ENCODE measurements at places on chromosomes 5 and 9.

GRCh38 chr5:74934949-74935751 lies 69.0 kb upstream of the FAM169A start:
- DNase-seq: no peak

GRCh38 chr5:77893225-77893860 lies 117.2 kb upstream of the TBCA start:
- DNase-seq: no peak

- DNase-seq: no peak
Observed at GRCh38 chr5:74082512-74083055, 456.6 kb downstream of the ARHGEF28 start.

DNA sequence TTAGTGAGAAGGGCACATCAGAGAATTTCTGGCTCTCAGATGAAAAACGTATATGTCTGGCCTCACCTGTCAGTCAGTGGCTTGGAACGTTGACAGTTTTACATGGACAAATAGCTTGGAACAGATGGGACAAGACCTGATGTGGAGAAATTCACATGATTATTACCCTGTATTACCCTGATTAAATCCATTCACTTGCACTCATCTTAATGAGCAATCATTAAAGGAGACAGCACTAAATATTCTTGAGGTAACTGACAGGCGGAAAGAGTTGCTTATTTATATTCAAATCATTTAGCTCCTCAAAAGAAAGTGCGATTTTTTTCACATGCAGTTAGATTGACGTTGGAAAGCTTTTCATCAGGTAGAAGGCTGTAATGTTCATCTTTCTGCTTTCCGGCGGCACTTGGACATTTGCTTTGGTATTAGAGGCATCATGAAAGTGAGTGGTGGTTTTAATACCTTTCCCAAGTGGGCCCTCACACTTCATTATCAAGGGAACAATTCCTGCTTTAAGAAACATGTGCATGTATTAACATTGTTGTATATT lies 11.7 kb upstream of the TAS2R1 start:
- no peak for DNase-seq

GRCh38 chr5:150052956-150053712 lies 33.2 kb downstream of the CSF1R start:
- no peak for DNase-seq

DNA sequence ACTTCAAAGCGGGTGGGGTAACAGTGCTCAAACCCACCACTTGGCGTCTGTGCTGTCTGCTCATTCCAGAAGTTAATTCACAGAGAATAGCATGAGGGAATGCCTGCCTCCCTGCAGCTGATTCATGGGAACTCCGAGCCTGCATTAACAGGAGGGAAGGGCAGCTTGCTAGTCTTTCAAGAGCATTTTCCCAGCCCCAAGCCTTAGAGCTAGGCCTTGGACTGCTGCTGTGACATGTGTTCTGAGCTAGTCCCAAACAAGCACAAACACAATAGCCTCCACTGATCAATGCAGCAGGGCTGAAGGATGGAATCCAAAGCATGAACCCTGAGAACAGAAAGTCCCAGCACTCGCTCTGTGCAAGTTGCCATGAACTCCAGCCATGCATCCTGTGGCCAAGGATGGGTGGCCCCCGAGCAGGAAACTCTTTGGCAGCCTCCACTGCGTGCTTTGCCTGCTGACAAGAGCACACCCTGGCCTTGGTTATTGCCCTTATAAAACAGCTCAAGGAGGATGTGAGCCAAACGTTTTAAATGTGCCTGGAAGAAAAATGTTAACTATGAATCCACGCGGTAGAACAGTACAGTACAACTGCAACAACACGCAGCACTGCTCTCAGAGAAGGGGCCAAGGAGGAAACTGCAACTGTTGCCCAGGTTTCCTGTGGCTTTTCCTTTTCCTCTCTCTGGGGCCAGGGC lies 653.1 kb upstream of the KLF4 start:
- DNase-seq: no peak

DNA sequence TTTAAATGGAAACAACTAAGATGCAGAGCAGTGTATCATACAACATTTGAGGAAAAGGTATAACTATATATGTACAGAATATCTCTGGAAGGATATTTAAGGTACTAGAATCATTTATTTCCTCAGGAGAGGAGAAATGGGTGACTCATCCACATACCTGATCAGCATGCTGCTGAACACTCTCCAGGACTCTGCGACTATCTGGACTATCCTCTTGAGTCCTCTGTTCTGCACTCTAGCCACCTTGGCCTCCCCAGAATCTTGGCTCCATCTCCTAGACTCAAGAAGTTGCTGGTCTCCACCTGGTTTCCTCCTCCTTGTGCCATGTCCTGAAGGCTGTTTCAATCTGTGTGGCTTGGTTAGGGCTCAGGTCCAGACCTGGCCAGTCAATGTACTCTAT lies 8.8 kb upstream of the PRDM6 start:
- DNase-seq: no peak

DNA sequence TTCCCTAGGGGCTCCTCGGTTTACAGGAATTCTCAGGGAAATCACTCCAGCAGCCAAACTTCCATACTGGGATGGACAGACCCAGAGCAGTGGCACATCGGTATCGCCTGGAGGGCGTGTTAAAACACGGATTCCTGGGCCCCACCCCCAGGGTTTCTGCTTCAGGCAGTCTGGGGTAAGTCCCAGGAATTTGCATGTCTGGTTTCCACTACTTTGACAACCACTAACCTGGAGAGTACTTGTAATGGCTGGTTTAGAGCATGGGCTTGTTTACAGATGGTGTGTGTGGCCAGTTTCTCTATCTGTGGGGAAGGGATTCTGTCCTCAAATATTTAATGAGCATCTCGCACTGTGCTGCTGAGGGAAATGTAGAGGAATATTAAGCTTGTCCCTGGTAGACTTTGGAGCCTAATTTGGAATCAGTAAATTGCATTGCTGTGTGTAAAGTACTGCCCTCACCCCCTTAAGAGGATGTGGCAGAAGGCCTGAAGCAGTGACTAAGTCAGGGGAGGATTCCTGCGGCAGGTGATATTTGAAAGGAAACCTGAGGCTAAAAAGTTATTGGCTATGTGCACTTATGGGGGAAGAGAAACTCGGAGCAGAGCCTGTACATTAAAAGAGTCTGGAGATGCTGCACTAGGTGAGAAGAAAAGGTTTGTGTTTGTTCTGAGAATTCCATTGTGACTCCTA lies 18.6 kb upstream of the TJP2 start:
- no peak for DNase-seq

- DNase-seq: no peak
Observed at GRCh38 chr5:16780325-16780724, 155.8 kb downstream of the MYO10 start.

- DNase-seq: no peak
Observed at GRCh38 chr5:176743136-176743861, 67.1 kb upstream of the UNC5A start.

DNA sequence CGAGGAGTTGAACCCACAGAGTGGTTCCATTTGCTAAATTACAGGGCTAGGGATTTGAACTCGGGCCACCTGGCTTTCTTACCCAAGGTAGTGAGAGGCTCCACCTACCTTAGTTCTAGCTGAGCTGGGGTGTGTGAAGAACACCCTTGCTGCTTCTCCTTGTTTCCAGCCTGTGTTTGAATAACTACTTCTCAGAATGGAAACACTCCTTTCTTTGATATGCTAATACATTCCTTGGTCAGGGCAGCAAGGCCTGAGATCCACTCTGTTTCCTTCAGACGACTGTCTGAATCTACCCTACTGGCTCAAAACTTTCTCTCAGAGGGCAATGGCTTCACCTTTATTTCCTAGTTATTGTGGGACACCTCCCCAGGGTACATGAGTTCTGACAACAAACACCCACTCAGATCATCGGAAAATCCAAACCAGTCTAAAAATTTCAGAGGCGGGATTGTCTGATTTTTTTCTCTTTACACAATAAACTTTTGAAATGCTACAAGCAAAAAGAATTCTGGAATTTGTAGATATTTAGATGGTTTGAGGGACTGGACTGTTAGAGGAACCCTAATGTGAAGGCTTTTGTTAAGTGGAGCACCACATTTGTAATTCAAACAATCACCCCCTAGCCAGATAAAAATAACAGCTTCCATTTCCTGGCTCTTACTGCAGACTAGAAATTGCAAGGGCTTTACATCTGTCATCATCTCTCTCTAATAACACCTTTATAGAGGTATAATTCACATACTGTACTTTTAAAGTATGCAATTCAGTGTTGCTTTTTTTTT lies 4.0 kb upstream of the ATP6V1G1 start:
- no peak for DNase-seq

GRCh38 chr5:111762895-111763294 lies 5.9 kb upstream of the NREP start:
- DNase-seq: no peak

DNA sequence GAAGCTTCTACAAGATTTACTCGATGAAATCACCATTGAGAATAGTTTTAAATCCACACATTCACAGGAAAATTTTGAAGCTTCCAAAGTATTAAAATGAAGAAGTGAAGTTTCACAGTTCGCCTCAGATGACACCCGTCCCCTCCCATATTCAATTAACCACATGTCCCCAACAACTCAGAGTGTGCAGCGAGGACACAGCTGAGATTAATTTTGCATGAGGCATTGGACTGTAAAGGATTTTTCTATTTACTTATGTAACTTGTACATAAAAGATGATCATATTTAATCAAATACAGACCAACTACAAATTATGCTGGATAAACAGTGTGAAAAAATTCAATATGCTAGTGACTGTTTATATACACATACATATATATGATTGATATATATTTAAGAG lies 84.7 kb upstream of the OLFM1 start:
- no peak for DNase-seq

GRCh38 chr5:143379606-143380005 lies 23.9 kb downstream of the NR3C1 start:
- DNase-seq: no peak

- no peak for DNase-seq
Observed at GRCh38 chr5:31225118-31225517, 31.6 kb downstream of the CDH6 start.

GRCh38 chr5:178625679-178626483 lies 969 bp downstream of the CLK4 start:
- DNase-seq: no peak

DNA sequence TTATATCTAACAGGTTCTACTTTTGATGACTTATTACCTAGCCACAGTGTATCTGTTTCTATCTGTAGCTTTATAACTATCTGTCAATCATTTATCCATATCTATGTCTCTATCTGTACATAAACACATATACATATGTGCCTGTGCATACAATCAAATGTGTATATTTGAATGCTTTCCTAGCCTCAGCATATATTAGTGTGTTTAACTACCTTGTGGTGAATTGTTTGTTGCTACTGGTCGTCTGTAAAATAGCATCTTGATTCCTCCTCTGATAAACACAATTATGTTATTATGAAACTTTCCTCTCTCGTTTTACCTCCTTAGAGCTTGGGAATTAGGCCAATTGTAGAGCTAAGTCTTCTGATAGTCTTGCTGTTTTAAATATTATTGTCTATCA lies 44.4 kb downstream of the PARP8 start:
- DNase-seq: no peak

DNA sequence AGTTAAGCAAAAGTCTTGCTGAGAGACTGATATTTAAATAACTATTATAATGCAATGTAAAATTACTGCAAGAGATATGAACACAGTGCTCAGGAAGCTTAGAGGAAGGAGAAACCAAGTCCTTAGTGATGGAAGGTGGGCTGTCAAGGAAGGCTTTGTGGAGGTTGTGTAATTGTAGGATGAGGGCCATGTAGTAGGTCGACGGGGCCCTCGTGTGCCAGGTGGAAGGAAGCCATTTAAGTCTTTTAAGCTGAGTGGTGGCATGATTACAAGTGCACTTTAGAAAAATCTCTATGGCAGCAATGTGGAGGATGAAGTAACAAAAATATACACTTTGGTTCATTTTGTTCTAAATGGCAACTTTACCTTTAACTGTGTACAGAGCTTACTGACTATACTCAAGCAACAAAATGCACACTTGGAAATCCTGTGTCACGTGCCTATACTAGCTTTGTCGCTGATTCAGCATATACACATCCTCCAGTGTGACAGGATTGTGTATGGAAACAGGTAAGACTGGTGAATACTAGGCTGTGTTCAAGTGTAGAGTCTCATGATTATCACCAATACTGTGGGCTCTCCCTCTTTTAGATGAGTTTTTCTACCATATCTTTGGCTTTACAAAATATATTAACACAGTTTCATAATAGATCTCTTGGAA lies 78.6 kb downstream of the TMC1 start:
- no peak for DNase-seq

DNA sequence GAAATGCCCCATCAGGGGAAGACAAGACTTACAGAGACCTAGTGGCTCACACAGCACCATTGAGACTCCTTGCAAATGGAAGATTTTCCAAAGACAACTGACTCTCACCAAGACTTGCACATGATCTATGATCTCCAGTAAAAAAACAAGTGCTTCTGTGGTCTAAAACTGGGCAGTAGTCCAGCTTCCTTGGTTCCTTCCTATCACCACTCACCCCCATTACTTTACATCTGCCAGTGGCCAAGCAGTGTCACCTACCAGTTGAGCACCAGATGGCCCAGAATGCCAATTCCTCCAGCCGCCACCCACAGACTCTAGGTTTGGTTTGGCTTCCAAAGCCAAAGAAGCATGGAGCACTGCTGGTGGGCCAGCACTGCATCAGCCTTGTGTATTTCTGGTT lies 47.7 kb downstream of the SH3TC2 start:
- no peak for DNase-seq

DNA sequence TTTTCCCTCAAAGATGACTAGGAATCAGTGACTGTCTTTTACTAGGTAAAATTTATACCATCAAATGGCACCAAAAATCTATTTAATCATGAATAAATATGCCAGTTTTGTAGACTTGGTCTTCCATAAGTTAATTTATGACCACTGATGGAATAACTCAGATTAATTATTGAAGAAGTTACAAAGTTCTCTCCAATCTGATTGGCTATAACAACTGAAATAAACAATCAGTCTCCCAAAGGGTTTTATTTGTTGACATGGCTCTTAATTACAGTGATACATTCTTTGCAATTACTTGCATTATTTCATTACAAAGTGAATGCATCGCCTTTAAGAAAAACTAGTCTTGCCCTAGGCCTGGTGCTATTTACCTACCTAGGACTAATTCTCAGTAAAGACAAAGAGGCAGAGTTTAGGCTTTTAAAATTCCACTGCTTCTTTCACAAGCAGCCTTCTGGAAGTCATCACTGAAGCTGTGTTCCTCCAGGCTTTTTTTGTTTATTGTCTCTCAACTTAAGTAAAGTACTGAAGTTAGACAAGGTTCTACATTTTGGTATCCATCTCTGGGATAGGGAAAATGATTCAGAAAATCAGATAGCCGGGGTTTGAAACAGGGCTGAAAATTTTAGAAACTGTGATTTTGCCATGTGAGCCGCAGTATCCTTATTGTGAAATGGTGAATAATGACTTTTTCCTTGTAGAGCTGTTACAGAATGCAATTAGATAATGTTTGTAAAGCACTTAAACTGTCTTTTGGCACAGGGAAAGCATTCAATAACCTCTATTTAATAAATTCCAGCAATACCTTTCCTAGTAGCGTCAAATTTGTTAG lies 2.5 kb downstream of the STOM start:
- DNase-seq: no peak
